ENCODE measurements at places on chromosomes 7 and 10.

- DNase-seq, result no peak
Measured at GRCh38 chr7:106279425-106280197, 5.2 kb downstream of the NAMPT start.

DNA sequence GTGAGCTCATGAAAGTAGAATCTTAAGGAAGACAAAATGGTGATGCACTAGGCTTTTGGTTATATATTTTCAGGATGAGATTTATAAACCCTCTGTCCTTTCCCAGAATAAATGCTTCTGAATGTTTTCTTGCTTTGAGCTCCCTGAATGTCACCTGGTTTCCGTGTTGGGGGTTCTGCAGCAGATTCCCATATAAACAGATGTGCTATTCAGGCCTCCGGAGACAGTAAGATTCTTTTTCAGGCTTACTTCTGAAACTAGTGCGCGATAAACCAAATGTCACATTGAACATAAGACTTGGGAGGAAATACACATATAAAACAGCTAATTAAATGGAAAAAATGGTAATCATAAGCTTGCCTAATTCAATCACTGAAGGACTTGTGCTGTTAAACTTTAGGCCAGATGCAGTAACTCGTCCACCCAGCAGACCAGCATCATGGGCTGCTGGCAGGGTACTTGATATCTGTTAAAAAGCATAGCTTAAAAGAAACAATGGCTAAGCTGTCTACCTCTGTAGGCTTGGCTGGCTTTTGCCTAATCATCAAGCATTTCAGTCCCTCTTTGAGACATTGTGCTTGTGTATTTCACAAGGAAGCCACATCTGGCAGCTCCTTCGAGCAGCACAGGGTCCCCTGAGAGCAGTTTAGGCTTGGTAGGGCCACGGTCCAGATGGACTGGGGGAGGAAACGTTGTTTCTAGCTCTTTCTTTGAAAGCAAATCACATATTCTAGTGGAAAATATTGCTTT, 281.2 kb upstream of the KIAA1217 start:
- DNase-seq, result no peak

GRCh38 chr7:21355406-21355874, 72.4 kb upstream of the SP4 start:
- DNase-seq, result no peak

DNA sequence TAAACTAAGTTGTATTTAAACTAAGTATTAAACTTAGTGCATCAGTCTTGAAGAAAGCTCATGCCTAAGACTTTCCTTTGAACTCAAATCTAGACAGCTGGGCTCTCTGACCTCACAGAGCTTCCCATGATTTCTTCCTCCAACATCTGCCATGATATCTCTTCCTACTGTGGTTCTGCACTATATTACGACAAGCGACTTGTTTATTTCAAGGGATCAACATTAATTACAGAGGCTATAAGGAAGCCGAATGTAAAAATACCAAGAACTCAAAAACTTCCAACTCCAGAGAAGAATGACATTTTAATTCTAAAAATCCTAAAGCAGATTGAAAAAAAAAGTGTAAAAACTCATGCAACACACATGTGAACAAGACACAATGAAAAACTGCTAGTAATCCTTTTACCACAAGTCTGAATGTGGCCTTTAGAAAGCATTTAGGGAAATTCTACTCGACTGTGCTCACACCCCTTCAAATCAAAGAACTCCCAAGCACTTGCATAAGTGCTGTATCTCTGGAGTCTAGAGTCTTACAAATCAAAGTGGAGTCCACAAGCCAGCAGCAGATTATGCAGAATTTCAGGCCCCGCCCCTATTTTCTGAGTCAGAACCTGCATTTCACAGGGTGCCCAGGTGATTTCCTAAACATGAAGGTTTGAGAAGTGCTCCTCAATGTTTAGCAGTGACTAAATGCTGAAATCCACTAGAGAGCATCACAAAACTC, 22.7 kb upstream of the WASHC2A start:
- DNase-seq, result no peak

DNA sequence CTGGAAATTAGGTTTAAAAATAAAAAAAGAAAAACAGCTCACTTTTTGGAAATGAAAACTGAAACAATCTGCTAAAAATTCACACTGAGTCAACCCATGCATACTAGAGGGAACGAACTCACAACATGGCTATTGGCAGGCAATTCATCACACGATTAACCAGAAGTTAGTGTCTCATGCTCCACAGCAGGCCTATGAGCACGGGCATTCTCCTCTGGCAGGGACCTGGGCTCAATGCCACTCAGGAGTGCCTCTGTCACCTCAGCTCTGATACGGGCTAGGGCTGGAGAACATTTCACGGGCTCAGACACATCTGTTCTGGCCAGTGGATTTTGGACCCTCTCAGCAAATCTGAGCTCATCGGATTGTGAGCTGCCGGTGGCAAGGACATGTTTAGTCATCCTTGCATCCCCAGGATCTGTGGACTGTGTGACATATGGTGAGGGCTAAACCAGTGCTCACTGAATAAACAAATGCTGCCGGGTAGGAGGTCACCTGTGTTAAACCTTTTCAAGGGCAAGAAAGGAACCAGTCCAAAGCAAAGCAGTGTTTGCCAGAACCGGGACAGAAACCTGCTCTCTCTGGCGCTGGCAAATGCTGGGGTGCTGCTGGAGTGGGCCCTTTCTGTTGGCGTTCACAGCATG, 40.1 kb downstream of the POLR3A start:
- no peak for DNase-seq

DNA sequence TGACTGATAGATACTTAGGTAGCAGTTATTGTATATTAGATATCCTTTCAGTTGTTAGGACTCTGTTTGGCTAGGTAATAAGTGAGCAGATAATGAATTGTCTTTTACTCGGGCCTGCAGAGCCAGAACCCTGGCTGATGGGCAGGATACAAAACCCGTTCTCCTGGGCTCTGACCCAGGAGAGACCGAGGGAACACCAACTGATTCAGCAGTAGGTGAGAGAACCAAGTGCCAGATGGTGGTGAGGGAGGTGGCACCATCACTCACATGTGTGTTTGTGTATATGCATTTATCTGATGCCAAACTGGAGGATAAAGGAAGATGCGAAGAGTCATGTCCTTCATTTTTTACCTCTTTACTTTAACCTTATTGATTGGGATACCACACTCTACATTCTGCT, 115.7 kb upstream of the SAMD8 start:
- DNase-seq, result no peak

DNA sequence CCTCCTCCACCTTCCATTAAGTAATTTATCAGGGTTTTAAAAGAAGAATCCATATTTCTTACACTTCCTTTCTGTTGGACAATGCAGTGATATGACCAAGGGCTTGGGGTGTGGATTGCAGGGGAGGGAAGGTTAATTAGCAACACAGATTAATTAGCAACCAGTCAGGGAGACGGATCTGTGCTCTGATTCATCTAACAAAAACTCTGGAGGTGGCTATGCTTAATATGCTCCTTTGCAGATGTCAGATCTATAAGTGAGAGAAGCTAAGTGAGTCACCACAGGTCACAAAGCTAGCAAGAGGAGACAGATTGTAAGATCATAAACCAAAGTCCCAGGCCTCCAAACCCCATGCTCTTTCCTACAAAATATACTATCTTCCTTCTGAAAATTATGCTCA, 178.8 kb upstream of the ITGB1 start:
- no peak for DNase-seq

- no peak for DNase-seq
Measured at GRCh38 chr7:151885202-151885580, 8.3 kb upstream of the PRKAG2 start.

- DNase-seq, result peak; percentile 67
Measured at GRCh38 chr7:142516038-142516501, 233.2 kb upstream of the PRSS1 start.

GRCh38 chr7:106225856-106226255, 58.9 kb downstream of the NAMPT start:
- DNase-seq, result no peak

- no peak for DNase-seq
Measured at GRCh38 chr10:3533296-3533695, 251.7 kb downstream of the KLF6 start.

DNA sequence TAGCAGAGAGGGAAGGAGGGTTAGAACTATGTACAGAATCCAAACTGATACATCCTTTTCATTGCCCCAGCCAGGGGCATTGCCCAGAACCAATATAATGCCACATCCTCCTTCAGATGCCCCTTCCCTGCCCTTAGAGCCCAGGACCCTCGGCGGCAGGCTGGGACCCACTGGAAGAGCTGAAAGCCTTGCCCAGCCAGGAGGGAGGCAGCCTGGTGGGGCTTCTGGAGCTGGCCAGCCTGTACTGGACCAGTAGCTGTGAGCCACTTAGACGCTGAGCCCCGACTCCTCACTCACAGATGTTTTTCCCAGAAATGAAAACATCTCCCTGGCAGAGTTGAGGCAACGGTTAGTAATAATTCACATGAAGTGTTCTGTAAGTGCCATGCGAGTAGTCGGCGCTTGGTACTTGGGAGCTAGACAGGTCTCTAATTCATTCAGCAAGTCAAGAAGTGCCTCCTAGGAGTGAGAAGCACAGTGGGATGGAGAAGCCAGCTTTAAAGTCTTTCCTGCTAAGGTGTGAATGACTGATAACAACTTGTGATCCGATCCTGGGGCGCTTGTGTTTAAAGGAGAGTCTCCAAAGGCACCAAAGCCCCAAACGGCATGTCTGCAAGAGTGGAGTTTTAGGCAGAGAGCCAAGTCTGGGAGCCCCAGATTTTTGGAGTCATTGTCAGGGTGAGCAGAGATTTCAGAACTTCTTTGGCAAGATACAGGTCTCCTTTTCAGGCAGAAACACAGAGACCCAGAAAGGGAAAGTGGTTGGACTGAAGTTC, 9.8 kb downstream of the VSIR start:
- no peak for DNase-seq

GRCh38 chr7:116832692-116833091, 29.7 kb upstream of the CAPZA2 start:
- DNase-seq, result no peak

DNA sequence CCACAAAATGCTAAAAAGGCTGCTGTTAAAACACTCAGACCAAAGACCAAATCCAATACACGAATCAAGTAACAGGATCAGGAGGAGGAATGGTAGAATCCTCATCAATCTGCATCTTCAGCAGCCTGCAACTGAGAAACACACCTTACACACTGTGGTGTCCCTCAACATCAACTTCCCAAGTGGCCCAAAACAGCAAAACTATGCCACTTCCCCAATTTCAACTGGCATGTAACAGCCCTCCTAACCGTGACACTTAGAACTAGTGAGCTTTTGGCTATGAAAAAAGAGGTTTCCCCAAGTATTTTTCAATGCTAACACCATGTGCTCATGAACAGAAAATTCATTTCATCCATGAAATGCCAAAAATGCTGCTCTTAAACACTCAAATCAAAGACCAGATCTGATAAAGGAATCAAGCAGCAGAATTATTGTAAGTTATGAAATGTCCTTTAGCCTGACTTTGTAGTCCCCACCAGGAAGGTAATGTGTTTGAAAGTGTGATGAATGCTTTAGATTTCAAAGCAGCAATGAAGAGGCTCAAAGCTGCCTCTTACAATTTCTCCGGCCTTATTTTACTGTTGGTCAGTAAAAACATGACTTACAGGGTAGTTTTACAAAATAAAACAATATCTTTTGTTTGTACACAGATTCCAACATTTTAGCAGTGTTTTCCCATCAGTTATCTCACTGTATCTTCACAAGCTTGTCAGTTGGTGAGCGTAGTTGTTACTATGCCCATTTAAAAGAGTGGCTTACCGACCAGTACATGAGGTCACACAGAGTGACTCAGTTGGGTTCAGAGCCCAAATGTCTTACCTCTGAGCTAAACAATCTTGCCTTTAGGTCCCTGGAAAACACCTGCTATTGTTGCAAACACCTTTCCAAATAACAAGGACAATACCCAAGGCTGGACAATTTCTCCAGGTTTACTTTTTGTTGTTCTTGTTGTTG, 65.7 kb upstream of the ASAH2 start:
- DNase-seq, result no peak
